Activated T-cell treated with anti-CD3 and anti-CD28 coated beads, Interleukin-2, amount 50 U/mL, for 4 hours (primary cell): ENCODE measurements at places on chromosomes 1 and 21. TPM values are rescaled to one million over a fixed set of nuclear protein-coding genes. Genes with fewer than 3 reads are reported as not detected.

Gene E2F2
- 9.3 TPM for total RNA-seq

Gene MXRA8
- total RNA-seq, result 0.41 TPM

Gene DRAXIN
- total RNA-seq, result 0.05 TPM

Gene PRKAB2
- total RNA-seq, result 6.1 TPM

DNA sequence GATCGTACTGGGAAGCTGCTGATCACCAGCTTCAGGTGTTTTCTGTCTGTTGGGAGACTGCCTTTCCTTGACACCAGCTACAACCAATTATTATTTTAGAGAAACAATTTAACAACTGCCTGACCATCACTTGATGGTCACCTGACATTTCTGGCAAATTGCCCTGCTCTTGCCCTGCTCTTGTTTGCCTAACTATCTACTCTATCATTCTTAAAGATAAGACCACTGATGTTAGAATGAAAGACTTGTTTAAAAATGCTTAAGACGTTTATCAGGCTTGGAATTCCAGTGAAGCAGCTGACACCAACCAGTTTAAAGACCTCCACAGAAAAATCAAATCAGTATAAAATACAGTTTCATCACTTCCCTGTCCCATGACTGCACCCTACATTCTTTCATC, 423.3 kb upstream of the CAMK1G start:
- no peak for DNase-seq

DNA sequence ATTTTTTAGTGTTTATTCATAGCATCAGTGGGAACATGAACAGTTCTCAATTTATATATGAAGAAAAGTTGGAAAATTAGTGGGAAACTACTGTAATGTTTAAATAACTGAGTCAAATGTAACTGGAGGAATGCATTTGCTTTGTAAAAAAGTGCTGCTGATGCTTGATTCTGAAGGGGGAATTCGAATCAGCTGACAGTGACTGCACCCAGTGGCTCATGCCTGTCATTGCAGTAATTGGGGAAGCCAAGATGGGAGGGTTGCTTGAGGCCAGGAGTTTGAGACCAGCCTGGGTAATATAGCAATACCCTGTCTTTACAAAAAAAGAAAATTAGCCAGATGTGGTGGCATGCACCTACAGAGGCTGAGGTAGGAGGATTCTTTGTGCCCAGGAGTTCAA, 398.4 kb downstream of the ZP4 start:
- DNase-seq, result no peak

GRCh38 chr1:2587071-2587859, 688 bp downstream of the PRXL2B start:
- DNase-seq, result no peak

DNA sequence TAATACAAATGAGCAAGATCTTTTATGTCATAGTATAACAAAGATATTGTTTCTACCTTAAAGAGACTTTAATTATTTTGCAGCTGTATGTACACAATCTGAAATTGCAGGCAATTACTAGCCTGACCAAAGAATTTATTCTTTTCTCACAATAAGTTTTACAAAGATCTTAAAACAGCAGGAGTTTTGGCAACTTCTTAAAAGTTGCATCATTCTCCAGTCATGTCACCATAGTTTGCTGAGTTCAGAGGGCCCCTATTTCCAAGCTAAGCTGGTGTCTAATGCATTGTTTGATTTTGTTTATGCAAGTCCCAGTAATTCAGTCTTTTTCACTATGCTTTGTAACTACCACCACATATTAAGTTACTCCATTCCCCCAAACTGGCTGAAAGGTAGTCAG, 114.8 kb downstream of the DNAH14 start:
- no peak for DNase-seq

DNA sequence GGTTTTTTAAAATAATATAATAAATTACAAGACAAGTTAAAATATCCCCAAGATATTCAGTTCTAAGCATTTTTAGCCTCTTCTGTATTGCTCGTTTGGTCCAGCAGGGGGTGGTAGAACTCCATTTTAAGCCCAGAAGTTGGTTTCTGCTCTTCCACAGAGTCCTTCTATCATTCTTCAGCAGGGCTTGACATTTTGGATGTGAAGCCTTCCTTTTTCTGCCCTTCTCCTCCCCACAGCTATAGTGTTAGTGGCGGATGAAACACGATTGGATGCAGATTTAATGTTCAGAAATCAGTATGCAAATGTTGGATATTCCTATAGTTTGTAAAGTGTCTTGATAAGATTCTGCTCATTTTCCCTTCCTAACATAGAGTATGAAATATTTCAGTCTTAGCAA, 1.4 kb downstream of the NCAM2 start:
- DNase-seq, result peak; percentile 11

DNA sequence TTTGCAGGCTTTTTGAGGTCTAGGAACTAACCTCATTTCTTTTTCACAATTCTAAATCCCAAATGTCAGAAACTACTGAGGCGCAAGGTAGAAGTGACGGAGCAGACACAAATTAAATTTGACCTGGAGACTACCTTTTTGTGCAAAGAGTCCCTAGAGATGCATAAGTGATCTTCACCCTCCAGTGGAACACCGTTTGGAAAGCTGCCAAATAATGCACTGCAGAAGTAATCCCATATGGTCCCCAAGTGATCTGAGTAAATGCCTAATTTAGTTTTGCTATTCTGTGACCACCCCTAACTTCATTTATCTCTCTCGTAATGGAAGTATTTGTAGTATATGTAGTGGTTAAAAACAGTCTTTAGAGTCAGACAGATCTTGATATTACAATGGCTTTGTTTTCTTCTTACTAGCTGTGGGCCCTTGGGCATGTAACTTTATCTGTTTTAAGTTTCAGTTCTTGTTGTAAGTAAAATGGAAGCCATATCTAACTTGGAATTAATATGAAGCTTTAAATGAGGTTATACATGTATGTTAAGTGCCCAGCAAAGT, 70.4 kb upstream of the IPO9 start:
- DNase-seq, result no peak

GRCh38 chr1:196877964-196878363, 9.9 kb upstream of the CFHR4 start:
- DNase-seq, result no peak

Gene EXTL1
- total RNA-seq, result not detected

GRCh38 chr1:37914719-37915475, 32.0 kb downstream of the INPP5B start:
- DNase-seq, result no peak

DNA sequence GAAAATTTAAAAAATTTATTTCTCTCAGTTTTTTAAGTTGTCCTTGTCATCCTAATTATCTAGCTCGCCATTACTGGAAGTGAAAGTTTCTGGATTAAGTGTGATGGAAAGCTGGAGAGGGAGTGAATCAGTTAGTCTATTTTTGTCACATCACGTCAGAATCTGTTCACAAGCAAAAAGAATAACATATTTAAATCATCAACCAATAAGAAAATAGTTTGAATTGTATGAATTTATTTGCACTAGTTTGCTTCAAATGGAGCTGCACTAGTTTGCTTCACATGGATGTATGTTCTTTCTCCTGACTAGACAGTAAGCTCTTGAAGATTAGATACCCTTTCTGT, 22.8 kb downstream of the PHC2 start:
- DNase-seq, result no peak

Gene KCNJ10
- total RNA-seq, result 0.32 TPM

DNA sequence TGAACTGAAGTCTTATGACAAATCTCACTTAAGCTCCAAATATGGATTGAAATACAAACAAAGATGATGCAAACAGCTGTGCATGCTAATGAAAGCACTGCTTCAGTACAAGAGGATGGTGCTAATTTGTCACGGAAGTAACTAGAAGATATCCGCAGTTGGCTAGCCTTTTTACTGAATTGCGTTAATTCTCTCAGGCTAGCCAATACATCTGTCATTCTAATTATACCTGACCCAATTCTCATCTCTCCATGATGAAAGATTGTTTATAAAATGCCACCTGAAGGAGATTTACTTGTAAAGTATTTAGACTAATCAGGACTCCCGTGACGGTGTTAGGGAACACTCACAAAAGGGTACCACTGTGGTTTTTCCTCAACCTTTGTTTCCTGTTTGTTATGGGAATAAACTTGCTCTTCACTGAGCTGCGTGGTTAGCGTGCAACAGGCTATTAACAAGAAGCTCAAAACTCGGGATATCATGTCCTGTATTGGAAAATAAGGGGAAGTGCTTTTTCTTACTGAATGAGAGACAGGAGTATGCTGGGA, 162.5 kb downstream of the APP start:
- DNase-seq, result no peak

GRCh38 chr1:233885196-233885920, 19.1 kb upstream of the SLC35F3 start:
- DNase-seq, result no peak

- no peak for DNase-seq
Observed at GRCh38 chr1:40270152-40270834, 12.3 kb downstream of the ZMPSTE24 start.

Gene OR2G6
- not detected for total RNA-seq

Gene C1orf56
- total RNA-seq, result 1.1 TPM

DNA sequence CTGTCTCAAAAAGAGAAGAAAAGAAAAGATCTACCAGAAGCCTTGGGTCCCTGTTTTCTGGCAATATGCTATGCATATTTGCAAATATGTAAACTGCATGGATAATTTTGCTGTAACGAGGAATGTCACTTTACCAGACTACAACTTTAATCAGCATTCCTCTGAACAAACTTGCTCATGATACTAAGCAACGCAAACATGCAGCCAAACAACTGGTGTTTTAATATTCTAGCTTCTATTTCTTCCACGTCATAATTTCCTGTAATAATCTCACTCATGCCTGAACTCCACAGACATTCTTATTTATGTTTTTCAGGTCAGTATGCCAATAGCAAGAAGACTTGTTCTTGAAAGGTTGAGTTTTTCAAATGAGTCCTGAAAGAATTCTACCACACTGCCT, 114.1 kb downstream of the SIM2 start:
- DNase-seq, result no peak

GRCh38 chr1:214658785-214659184, 55.8 kb downstream of the CENPF start:
- no peak for DNase-seq

Gene LCE1E
- not detected for total RNA-seq

DNA sequence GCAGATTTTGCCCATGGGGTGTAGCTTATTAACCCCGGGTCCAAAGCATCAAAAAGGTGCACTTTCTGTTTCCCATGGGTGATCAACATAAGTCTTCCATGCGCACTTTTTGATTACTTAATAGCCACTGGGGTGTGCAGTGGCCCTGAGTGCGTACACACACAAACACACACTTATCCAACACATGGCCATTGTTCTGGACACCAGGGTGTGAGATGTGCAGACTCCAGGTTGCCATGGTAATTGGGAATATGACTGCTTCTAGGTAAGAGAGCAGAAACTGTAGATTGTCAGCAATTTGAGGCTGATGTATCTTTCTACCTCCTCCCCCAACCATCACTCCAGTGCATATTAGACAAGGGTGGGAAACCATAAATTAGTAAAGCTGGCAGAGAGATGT, 68.8 kb downstream of the MAB21L3 start:
- DNase-seq, result no peak

Gene OR10J1
- not detected for total RNA-seq
